ENCODE measurements at places on chromosomes 4 and X.

- H3K4me1 ChIP-seq: peaks cover 16% of the 10 kb centered on the region
- DNase-seq: no peak
- H3K4me3 ChIP-seq: no peak overlapping the region
- H3K27ac ChIP-seq: no peak overlapping the region
- H3K36me3 ChIP-seq: no peaks in the 10 kb centered on the region
Measured at GRCh38 chr4:101784957-101785356, 5.6 kb upstream of the BANK1 start.

DNA sequence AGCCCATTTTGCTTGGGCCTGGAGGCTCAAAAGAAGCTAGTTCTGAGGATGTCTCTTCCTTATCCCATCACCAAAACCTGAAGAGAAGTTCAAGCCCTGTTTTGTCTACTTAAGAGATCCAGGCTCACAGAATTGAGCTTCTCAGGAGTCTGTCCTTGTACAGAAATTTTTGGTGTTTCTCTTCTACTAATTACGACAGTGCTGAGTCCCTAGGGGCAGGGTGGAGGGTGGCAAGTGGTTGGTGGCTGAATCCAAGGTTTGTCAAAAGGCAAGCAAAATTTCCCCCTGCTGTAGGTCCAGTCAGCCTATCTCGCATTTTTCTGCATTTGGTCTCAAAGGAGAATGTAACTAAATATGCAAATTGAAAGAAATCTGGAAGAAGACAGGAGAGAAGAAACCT is 377.9 kb downstream of the SMARCA1 start:
- H3K36me3 ChIP-seq: no peaks in the 10 kb centered on the region
- no peaks in the 10 kb centered on the region for H3K4me1 ChIP-seq
- DNase-seq: no peak
- H3K27me3 ChIP-seq: no peaks in the 10 kb centered on the region

GRCh38 chrX:44247468-44247867 is 96.0 kb downstream of the EFHC2 start:
- no peaks in the 10 kb centered on the region for H3K27me3 ChIP-seq
- no peak for DNase-seq
- H3K4me3 ChIP-seq: no peak overlapping the region
- no peaks in the 10 kb centered on the region for H3K36me3 ChIP-seq

GRCh38 chr4:73989928-73990327 is 1.9 kb upstream of the PPBP start:
- H3K4me3 ChIP-seq: no peak overlapping the region
- no peak overlapping the region for H3K27ac ChIP-seq
- no peak for DNase-seq
- no peaks in the 10 kb centered on the region for H3K4me1 ChIP-seq
- H3K36me3 ChIP-seq: no peaks in the 10 kb centered on the region

DNA sequence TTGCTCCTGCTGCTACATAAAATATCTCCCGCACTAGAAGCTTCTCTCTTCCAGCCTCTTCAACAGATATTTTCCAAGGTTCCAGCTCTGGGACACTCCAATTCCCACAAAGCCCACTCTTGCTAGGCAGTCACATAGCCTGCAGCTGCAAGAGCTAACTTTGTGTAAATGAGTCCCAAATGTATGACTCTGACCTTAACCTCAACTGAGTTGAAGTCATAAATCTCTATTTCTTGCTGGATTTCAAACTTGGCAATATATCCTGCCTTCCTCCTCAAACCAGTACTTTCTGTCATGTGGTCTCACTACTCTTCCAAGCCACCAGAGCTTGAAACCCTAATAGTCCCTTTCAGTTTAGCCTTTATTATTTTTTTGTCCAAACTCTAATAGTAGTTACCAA is 315.4 kb upstream of the GRIA3 start:
- no peaks in the 10 kb centered on the region for H3K36me3 ChIP-seq
- DNase-seq: no peak
- H3K27ac ChIP-seq: no peak overlapping the region
- no peaks in the 10 kb centered on the region for H3K4me1 ChIP-seq
- no peak overlapping the region for H3K4me3 ChIP-seq

DNA sequence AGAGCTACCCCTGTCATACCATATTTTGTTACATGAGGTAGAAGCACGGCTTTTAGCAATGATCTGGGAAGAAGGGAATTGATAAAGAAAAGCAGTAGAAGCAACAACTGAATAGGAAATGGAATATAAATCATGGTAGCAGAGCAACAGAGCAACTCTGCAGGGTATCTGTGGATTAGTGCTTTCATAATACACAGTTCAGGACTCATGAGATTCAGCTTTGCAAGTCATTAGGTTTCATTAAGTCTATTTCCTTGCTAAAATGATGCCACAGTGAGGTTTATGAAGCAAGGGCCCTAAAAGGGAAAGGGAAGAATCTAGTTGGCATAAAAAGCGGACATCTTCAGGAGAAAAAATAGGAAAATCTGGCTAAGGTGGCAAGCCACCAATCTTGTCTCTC is 45.6 kb upstream of the GRPR start:
- H3K4me1 ChIP-seq: no peaks in the 10 kb centered on the region
- no peaks in the 10 kb centered on the region for H3K36me3 ChIP-seq
- H3K27ac ChIP-seq: no peak overlapping the region
- H3K4me3 ChIP-seq: no peak overlapping the region
- DNase-seq: no peak

GRCh38 chrX:2829469-2830246 is 928 bp downstream of the GYG2 start:
- no peaks in the 10 kb centered on the region for H3K4me1 ChIP-seq
- H3K4me3 ChIP-seq: no peak overlapping the region
- no peak for DNase-seq

DNA sequence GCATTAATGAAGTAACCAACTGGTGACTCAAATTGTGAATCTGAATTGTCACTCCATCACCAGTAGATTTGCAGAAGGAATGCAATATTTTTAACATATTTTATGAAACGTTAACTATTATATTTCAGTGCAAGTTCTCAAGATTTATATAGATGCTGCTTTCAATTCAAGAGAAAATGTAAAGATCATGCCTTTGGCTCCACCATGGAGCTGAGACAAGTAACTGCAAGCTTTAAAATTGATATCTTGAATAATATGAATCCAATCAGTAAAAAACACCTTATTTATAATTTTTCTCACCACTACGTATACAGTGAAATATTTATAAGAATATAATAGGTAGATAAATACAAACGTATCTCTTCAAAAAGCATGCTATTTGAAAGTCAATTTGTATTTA is 27.8 kb upstream of the GALNTL6 start:
- no peaks in the 10 kb centered on the region for H3K4me1 ChIP-seq
- H3K27ac ChIP-seq: no peak overlapping the region
- no peak overlapping the region for H3K4me3 ChIP-seq
- no peaks in the 10 kb centered on the region for H3K36me3 ChIP-seq

GRCh38 chr4:153676486-153676885 is 7.6 kb upstream of the TLR2 start:
- no peak for DNase-seq
- no peaks in the 10 kb centered on the region for H3K4me1 ChIP-seq
- H3K27me3 ChIP-seq: peaks cover 30% of the 10 kb centered on the region
- H3K36me3 ChIP-seq: peaks cover 4% of the 10 kb centered on the region
- no peak overlapping the region for H3K27ac ChIP-seq

DNA sequence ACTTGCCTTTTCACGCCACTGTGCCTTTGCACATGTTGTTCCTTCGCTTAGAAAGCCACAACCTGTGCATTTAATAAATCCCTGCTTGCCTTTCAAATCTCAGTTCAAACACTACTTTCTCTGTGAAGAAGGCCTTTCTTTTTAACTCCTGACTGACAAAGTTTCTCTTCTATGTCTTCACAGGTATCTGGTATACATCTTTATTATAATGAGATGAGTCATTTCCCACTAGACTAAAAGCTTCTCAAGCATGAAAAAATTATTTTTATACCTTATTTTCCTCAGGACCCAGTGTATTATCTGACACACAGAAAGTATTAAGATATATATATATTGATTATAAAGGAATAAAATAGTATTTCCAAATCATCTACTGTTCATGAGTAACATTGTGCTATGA is 189.9 kb downstream of the TBCK start:
- peaks cover 2% of the 10 kb centered on the region for H3K4me1 ChIP-seq
- no peak overlapping the region for H3K4me3 ChIP-seq
- no peak overlapping the region for H3K27ac ChIP-seq

DNA sequence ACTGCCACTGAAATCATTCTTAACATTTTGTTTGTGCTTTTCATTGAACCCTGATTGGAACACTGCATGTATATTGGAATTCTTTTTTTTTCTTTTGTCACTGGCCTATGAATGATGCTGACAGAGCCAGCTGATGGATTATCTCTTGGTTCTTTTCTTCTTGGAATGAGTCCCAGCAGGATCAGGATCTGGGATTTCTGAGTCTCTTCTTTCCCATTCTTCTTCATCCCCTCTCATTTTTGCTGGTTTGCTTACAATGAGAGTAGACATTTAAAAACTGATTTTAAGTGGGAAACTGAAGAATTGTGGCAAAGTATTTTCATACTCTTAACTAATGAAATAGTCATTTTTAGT is 9.0 kb downstream of the DCUN1D4 start:
- H3K36me3 ChIP-seq: peaks cover 20% of the 10 kb centered on the region
- no peak overlapping the region for H3K4me3 ChIP-seq
- peaks cover 9% of the 10 kb centered on the region for H3K4me1 ChIP-seq
- no peaks in the 10 kb centered on the region for H3K27me3 ChIP-seq
- H3K27ac ChIP-seq: no peak overlapping the region

DNA sequence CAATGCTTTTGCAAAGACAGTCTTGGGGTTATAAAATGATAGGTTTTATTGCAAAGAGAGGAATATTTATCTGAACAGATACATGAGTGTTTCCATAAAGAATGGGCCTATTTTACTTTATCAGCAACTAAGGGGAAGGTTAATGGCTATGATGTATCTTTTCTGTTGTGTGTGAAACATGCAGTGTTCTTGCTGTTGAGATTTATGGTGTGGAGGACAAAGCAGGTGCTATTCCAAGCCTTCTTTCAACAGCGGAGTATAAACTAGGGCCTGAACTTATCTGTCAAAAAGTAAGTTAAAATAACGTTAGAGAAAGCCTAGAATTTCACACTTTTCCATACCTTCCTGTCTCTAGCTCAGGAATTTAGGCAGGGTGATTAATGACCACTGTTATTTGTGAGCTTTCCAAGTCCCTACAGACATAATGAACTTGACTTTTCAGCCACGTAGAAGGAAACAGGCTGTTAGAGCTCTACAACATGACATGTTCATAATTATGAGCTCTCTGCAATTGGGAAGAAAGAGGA is 411.4 kb downstream of the IL1RAPL1 start:
- no peak overlapping the region for H3K27ac ChIP-seq
- no peaks in the 10 kb centered on the region for H3K36me3 ChIP-seq
- no peak for DNase-seq
- no peaks in the 10 kb centered on the region for H3K27me3 ChIP-seq
- H3K4me3 ChIP-seq: no peak overlapping the region
- no peaks in the 10 kb centered on the region for H3K4me1 ChIP-seq

DNA sequence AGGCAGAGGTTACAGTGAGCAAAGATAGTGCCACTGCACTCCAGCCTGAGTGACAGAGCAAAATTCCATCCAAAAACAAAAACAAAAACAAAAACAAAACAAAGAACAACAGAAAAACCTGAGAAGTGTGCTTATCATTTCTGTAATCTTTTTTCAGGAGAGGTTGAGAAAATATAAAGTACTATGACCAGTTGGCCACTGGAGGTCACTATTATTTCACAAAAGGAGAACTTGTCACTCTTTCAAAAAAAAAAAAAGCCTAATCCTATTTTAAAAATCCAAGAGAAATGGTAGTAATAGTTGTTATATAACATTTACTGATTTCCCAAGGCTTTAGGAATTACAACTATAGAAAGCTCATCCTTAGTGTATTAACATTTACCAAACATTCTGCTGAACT is 24.9 kb upstream of the RNF150 start:
- no peaks in the 10 kb centered on the region for H3K27me3 ChIP-seq
- H3K4me3 ChIP-seq: no peak overlapping the region
- no peaks in the 10 kb centered on the region for H3K4me1 ChIP-seq
- H3K36me3 ChIP-seq: no peaks in the 10 kb centered on the region

DNA sequence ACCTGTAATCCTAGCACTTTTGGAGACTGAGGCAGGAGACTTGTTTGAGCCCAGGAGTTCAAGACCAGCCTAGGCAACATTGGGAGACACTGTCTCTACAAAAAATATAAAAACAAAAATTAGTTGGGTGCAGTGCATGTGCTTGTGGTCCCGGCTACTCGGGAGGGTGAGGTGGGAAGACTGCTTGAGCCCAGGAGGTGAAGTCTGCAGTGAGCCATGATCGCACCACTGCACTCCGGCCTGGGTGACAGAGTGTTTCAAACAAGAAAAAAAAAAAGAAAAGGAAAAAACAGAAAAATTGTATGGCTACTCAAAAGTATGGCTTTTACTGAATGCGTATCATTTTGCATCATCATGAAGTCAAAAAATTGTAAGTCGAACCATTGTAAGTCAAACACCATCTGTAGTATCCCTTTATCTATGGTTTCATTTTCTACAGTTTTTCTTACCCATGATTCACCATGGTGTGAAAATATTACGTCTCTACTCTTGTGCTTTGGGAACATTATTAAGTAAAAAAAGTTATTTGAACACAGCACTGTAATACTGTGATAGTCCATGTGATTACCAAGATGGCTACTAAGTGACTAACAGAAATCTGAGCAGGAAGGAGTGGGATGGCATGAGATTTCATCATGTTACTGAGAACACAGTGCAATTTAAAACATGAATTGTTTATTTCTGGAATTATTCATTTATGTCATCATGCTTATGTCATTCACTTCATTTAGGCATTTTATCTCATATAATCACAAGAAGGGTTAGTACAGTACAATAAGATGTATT is 26.5 kb upstream of the MANBA start:
- peaks cover 21% of the 10 kb centered on the region for H3K36me3 ChIP-seq
- peaks cover 19% of the 10 kb centered on the region for H3K4me1 ChIP-seq
- H3K27ac ChIP-seq: peak overlapping the region; percentile 46
- no peak for DNase-seq

- H3K4me3 ChIP-seq: no peak overlapping the region
- H3K36me3 ChIP-seq: no peaks in the 10 kb centered on the region
- no peak for DNase-seq
- no peak overlapping the region for H3K27ac ChIP-seq
- no peaks in the 10 kb centered on the region for H3K4me1 ChIP-seq
- no peaks in the 10 kb centered on the region for H3K27me3 ChIP-seq
Measured at GRCh38 chr4:146222313-146222712, 8.0 kb downstream of the REELD1 start.

GRCh38 chr4:183356931-183357675 is 34.9 kb upstream of the CLDN24 start:
- H3K27me3 ChIP-seq: no peaks in the 10 kb centered on the region
- H3K36me3 ChIP-seq: no peaks in the 10 kb centered on the region
- H3K4me1 ChIP-seq: no peaks in the 10 kb centered on the region
- H3K4me3 ChIP-seq: no peak overlapping the region

DNA sequence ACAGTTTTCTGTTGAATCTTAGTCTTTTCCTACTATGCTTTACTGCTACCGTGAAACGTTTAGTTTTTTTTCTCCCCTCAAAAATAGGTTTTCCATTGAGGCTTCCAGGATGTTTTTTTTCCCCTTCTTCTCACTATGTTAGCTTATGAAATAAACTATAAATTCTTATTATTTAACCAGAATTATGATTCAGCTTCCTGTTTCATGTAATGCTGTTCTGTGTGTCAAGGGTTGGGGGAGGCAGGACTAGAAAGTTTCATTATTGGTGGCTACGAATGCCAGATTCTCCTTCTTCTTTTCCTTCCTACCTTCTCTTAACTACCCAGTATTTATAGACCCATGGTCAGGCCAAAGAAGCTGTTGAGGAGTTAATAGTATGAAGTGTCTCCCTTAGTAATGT is 11.8 kb downstream of the CLCN5 start:
- peaks cover 9% of the 10 kb centered on the region for H3K4me1 ChIP-seq
- no peaks in the 10 kb centered on the region for H3K36me3 ChIP-seq
- no peaks in the 10 kb centered on the region for H3K27me3 ChIP-seq
- DNase-seq: no peak
- no peak overlapping the region for H3K4me3 ChIP-seq

- DNase-seq: no peak
- no peaks in the 10 kb centered on the region for H3K4me1 ChIP-seq
- no peaks in the 10 kb centered on the region for H3K36me3 ChIP-seq
- no peaks in the 10 kb centered on the region for H3K27me3 ChIP-seq
- no peak overlapping the region for H3K4me3 ChIP-seq
Measured at GRCh38 chr4:105963461-105964400, 68.5 kb downstream of the NPNT start.

Measured in activated T-helper 2 cell treated with anti-CD3 and anti-CD28 coated beads, Interferon-gamma antibody, Interleukin-2, Interleukin-4, amounts not matched to agents 10 μg/mL and 5 μg/mL and 100 μg/mL, durations not matched to agents 14 hours and 24 hours and 36 hours (primary cell).